Stomach (tissue), 19 donors: ENCODE measurements at places on chromosomes 11 and 22.

DNA sequence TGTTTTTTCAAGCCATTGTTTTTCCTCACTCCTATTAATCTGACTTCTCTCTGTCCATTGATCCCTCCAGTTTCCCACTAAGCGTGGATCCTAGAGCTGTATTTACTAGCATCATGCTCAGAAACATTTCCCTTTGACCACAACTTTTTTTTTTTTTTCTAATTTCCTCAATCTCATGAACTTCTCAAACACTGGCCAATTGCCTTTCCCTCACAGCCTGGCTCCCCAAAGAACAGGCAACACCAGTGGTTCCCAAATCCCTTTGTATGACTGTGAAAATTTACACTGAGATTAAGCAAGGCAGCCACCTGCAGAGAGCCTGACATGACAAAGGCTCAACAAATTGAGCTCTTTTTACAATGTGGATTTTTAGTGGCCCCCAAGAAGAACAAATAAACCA lies 1.4 kb upstream of the TPP1 start:
- DNase-seq = no peak

- DNase-seq = no peak
Measured at GRCh38 chr11:129930296-129930695, 34.9 kb upstream of the NFRKB start.

- no peak for DNase-seq
Measured at GRCh38 chr22:40578171-40578570, 58.3 kb downstream of the MRTFA start.

DNA sequence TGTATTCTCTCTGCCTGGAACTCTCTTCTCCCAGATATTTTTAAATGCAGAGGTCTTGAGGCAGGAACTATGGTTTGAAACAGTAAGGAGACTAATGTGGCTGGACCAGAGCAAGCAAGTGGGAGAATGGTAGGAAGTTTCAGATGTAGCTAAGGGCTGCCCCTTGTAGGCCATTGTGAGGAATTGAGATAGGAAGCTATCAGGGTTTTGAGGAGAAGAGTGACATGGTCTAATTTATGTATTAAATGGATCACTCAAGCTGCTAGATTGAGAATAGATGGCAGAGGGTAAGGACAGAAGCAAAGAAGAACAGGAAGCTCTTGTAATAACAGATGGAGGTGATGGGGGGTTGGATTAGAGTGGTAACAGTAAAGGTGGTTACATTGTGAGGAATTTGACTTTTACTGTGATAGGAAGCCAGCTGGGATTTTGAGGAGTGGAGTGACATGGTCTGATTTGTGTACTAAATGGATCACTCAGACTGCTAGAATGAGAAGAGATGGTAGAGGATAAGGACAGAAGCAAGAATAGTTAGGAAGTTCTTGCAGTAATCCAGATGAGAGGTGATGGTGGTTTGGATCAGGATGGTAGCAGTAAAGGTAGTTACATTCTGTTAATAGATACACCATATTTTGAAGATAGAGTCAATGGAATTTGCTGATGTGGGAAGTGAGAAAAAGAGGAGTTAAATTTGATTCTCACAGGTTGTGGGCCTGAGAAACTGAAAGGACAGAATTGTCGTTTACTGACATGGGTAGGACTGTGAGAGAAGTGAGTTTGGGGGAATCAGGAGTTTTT lies 63.0 kb downstream of the HIPK3 start:
- DNase-seq = no peak

- peak; percentile 7 for DNase-seq
Measured at GRCh38 chr22:21448627-21449416, 18.4 kb upstream of the TMEM191C start.

DNA sequence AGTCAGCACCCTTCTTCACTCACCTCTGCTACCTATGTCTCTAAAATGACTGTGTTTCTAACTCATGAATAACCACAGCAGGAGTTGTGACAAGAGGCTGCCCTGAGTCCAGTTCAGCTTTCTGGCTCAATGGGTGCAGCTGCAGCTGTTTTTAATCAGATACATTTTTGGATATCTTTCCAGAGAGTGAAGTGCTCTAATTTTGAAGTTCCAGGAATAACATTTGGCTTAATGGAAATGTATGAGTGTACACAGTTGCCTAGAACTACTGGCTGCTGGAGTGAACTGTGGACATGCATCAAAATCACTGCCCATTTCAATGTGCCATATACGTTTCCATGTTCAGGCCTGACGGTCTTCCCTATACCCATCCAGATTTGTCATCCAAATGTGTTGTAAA lies 769.5 kb upstream of the ANO3 start:
- peak; percentile 44 for DNase-seq

DNA sequence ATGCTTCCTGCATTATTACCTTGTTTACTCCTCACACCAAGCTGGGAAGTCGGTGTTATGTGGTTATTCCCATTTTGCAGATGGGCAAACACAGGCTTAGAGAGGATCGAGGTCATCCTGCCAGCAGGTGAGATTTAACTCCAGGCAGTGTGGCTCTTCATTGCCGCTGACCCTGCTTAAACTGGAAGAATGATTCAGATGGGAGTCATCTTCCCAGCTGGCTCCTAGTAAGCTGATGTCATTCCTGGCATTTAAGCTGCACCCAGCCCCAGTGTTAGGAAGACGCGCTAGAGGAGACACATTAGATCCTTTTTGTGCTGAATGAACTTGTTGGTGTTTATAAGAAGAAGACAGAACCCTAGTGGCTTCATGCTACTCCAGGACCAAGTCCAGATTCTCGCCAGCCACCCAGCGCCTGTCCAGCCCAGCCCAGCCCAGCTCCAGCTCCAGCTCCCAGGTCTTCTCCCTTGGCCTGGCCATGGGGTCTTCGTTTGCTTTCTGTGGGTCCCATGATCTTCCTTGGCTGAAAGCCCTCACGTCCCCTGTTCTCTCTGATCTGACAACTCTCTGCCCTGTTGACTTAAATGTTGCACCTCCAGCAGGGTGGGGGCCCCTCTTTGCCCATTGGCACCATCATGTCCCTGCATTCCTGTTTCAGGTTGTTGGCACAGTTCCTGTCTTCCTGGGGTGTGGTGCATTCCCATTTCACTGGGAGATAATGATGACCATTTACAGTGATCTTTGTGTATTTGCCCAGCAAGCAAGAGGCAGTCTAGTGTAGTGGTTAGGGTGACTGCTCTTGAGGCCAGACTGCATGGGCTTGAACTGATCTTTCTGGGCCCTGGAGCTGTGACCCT lies 13.6 kb downstream of the PARVB start:
- no peak for DNase-seq

DNA sequence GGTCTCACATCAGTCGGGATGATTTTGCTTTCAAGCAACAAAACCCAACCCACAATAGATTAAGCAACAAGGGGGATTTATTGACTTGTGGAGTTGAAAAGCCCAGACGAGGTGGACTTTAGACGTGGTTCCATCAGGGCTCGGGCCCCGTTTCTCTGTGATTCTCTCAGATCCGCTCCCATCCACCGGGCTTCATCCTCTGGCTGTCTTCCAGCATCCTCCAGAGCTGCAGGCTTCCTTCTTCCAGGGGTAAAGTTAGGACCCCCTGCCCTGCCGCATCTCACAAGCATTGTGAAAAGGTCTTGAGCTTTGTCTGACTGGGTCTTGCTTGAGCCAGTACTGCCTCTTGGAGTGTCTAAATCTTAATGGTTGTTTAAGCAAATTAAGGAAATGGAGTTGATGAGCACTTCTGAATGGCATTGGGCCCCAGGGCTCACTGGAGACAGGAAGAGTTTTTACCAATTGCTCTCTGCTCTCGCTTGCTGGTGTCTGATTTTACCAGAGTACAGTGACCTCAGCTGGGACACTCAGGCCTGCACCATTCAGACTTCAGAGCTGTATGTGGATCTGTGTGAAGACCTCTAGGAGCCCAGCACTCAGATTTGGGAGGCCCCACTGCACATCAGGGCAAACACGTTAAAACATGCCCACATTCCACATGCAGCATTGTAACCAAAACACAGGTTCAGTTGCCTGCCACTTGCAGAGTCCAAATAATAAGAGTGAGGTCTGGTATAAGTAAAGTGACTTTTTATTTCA lies 13.5 kb upstream of the FTH1 start:
- no peak for DNase-seq

DNA sequence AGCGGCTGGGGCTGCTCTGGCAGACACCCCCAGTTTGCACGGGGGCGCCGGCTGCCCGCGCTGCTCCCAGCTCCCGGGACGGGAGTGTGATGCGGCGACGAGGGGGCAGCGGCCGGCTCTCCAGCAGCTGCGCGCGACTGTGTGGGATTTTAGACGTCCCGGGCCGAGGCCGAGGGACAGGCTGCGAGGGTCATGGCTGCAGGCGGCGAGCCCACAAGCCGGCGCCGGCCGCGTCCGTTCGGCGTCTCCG lies 159 bp downstream of the FZD4 start:
- DNase-seq = no peak

DNA sequence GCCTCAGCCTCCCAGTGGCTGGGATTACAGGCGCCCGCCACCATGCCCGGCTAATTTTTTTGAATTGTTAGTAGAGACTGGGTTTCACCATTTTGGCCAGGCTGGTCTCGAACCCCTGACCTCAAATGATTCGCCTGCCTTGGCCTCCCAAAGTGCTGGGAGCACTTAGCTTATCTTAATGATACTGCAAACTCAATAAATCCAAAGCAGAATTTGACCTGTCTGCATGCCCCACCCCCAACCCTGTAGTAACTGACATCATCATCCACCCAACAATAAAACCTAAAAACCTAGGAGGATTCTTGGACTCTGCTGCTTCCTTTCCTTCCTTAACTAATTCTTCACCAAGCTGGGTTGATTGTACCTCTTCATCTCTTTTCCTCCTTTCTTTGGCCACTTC lies 6.3 kb upstream of the ADSL start:
- no peak for DNase-seq

- peak; percentile 54 for DNase-seq
Measured at GRCh38 chr11:76637491-76638269, 32.9 kb downstream of the LRRC32 start.

DNA sequence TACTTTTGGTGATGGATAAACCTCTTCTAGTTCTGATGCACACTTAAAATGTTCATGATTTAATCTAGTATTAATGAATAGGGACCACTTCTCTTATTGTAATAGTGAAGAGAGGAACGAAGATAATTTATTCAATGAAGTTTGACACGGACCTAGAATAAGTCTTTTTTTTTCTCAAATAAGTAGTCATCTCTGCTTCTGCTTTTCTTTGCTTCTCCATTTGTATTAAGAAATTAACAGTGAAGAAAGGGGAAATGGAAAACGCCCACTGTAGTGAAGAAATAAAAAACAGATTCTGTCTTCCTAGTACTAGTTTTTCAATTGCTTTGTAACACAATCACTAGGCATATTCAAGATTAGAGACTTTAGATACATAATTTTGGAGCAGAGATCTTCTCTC lies 73.0 kb downstream of the CD44 start:
- no peak for DNase-seq

DNA sequence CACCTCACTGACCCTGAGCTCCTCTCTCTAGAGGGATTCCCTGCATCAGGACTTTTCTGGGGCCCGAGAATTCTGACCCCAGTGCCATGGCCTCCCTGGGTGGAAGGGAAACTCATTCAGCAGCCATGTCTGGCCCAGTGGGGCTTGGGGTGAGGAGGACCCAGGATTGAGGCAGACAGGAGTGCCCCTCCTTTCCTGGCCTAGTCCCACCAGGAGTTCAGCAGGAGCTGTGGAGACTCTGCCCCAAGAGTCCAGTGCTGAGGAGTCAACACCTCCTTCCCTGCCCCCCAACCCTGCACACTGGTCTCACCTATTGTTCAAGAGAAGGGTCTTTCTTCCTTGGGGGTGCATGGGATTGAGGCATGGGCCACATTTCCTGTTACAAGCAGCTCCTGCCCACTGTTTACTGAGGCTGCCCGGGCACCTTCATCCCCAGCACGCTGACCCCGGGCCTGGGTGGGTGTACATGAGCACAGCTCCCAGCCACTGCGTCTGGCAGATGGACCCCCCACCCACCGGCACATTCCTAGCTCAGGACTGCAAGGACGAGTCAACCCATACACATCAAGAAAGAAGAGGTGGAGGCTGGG lies 33.9 kb downstream of the ALX4 start:
- DNase-seq = no peak

DNA sequence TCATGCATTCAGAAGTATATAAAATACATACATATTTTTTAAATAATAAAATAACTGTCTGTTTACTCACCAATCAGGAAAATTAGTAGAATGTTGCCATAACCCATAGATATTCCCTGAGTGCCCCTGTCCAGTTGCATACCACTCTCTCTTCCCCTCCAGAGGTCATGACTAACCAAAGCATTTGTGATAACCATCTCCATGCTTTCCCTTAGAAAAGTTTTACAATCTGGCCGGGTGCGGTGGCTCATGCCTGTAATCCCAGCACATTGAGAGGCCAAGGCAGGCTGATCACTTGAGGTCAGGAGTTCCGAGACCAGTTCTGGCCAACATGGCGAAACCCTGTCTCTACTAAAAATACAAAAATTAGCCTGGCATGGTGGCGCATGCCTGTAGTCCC lies 33.2 kb upstream of the LDHA start:
- DNase-seq = no peak

- DNase-seq = no peak
Measured at GRCh38 chr11:1510928-1511327, 24.3 kb upstream of the MOB2 start.
